RWPE2 (cell line): ENCODE measurements at places on chromosomes 3 and 15.
A peak's percentile ranks its signal among the peaks of the same experiment; 100 is the strongest.

DNA sequence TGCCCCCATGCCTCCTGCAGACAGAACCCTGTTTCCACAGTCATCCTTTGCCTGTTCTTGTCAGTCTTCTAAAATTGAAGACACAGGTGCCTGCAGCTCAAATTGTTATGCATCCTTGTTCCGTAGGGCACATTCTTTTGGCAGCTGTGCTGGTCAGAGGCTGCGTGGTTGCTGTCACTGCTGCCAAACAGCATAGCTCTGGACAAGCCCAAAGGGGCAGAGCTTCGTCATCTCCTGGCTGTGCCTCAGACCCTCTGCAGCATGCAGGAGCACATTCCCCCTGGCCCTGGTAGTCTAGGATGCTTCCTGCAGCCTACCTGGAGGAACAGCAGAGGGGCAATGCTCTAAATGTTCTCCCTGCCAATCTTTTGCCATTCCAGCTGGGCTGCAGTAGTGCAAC lies 2.1 kb upstream of the FBXL22 start:
- no peak for DNase-seq

- peak; percentile 76 for DNase-seq
These were observed at the start of gene ZNF445 for GRCh38 chr3:44477312-44478030. TSS of gene ZNF445 (minus strand) at chr3:44477670. CDS start at chr3:44455549, 22,121 bp downstream.

- no peak for DNase-seq
These were observed 58.3 kb upstream of the MYZAP start for GRCh38 chr15:57533448-57533799.

- no peak for DNase-seq
These were observed 5.6 kb upstream of the RBMS3 start for GRCh38 chr3:29275309-29275708.

- DNase-seq: no peak
These were observed 38.8 kb upstream of the DUT start for GRCh38 chr15:48292458-48292857.

DNA sequence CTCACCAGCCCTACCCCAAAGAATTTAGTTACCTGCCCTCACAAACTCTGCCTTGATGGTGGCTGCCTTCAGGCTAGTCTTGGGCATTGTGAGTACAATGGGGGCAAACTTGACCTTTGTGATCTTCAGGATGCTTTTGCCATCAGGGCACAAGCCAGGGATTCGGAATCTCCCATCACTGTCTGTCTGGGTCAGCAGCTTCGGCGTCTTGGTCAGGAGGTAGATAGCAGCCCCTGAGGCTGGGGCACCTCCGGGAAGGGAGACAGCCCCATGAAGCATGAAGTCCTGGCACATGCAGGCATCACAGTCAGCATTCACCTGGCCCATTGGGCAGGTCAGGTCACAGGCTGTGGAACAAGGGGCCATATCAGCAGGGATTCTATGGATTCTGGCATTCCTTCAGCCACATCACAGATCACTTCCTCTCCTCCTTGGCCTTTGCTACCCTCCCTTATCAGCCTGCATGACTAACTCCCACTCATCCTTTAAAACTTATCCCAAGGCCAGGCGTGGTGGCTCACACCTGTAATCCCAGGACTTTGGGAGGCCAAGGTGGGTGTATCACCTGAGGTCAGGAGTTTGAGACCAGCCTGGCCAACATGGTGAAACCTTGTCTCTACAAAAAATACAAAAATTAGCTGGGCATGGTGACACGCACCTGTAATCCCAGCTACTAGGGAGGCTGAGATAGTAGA lies 6.9 kb downstream of the CILP start:
- DNase-seq: no peak

- no peak for DNase-seq
These were observed 25.0 kb upstream of the LINGO1 start for GRCh38 chr15:77657634-77658238.

DNA sequence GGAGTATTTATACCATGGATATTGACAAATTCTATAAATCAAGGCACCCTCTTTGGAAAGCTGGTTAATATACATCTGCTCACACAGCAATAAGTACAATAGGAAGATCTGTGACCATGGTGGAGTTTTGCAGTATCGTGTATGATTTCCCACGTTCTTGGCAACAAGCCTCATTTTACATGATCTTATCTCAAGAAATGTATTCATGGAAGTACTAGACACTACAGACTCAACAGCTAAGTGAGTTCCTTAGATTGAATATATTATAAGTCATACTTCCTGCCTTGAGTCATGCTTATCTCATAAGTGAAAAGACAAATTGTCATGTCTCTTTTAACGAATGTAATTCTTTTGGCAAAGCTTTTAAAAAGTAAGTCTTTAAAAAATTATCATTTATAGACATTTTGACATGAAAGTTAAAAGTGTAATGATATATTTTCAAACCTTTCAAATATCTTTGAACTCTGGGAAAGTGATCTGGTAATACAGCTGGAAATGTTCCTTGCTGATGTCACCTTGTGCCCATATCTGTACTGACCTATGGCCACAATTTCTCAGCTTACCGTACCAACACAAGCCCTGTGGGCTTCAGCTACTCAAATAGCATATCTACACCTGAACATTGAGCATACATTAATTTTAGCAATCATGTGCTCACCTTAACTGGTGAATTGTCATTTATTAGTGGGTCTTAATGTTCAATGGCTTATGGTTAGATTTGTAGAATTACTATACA lies 130.3 kb upstream of the TMC3 start:
- no peak for DNase-seq

GRCh38 chr3:147900851-147901250 lies 491.7 kb downstream of the ZIC1 start:
- DNase-seq: no peak

GRCh38 chr3:104885214-104885814 lies 481.4 kb upstream of the ALCAM start:
- DNase-seq: no peak

DNA sequence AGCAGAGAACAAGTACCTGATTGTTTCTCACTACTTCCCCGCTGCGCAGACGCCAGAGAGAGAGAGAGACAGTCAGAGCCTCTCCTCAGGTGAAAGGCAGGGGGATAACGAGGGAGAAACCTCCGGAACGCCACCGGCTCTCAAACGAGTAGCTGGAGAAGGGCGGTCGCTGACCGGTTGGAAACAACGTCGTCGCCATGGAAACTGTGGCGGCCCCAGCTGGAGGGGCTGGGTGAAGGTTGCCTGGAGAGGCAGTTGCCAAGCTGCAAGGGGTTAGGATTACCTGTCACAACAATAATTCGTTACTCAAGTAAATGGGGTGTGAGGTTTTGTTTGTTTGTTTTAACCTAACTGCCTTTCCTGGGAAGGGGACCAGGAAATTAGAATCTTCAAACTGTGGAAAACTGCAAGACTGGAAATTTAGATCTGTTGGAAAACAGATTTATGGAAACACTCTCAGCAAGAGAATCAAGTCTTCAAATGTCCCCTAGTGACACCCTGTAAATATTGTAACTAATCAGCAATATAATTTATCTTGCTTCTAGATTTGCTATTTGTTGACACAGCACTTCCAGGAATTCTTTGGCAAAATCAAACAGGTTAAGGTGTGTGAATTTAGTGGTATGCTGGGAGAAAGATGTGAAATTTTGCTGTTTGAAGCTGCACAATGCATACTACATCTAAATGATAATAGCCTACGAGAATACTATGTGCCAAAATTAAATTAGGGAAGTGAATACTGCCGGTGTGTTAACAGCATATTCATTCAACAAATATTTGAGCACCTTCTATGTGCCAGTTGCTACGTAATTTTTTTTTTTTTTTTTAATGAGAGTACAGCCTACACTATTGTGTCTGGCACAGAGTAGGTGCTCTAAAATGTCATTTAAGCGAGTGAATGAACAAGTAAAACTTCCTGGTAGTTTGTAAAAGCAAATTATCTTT lies at the start of gene DNAH12:
Gene DNAH12, minus strand, starts transcription at position 164 of the 945 bp plus-strand sequence. CDS start 1,474 bp downstream, outside the sequence.
- no peak for DNase-seq

- no peak for DNase-seq
These were observed 9.5 kb downstream of the GASK1A start for GRCh38 chr3:42988566-42988965.

DNA sequence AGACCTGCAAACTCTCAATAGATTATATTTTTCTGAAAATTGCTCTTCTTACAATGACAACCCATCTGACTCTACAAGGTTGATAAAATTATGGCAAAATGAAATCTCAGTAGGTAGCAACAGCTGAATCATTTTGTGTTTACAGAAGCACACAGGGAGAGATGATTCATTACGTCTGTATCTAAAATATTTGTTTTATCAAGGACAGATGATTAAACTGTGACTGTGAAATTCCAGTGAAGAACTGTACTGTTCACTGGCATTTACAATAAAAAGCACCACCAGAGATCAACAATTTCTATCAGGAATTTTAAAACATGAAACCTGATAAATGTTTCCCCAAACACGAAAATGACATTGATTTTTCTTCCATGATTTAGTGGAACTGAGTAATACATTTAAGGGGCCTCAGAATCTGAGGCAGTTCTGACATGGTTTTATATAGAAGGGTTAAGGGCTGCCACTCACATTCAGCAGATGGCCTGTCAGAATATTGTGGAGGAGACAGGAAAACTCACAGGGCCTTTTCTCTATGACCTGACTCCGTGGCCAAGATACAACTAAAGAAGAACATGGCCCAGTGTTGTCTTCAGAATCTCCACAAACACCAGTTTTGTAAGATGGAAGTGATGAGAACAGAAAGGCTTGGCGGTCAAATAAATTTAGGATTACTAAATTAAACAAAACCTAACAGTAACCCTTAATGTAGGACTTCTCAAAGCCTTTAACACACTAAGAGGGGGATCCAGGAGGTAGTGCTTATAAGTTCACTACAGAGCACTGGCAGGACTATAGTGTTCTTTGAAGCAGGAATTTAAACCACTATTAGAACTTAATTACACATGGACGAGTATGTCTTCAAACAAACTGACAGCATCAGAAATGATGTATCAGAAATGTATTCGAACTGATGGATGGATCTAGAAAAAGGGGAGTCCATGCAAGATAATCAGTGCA lies 25.9 kb downstream of the RAD18 start:
- DNase-seq: no peak

GRCh38 chr3:136196064-136196400 lies at the start of gene MSL2:
TSS of gene MSL2 (minus strand) at chr3:136196335. CDS start at chr3:136195113, 1,222 bp downstream.
- no peak for DNase-seq
